Stimulated activated naive CD8-positive, alpha-beta T cell treated with anti-CD3 and anti-CD28 coated beads, Interleukin-15, Interleukin-2, amounts not matched to agents 100 U/mL and 50 U/mL, for 24 hours (primary cell): ENCODE measurements at places on chromosomes 3 and 15.

DNA sequence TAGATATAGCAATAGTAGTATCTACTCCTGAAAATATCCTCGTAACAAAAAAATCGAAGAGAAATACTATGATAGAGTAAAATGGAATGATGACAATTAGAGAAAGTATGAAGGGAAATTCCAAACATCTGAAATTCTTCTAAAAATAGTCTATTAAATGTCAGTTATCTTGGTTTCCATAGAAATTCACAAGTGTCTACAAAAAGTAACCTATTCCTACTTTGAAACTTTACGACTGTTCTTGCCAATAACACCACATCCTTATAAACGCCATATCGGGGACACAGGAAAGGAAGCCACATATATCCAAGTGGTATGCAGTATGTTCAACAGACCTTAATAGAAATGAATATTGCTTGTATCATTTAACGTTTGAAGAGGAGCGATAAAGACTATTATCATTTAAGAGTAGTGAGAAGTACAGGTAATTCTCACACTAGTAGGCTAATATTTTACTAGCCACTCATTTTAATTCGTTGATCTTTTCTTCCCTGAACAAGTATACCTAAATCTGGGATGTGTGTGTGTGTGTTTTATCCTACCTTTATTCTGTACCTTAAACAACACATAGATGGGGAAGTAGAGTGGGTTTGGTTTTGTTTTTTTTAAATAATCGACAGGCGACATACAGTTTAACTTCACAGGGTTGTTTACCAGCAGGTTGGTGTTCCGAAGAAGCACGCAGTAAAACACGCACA is 1.2 kb downstream of the GPR176 start:
- DNase-seq, result no peak

DNA sequence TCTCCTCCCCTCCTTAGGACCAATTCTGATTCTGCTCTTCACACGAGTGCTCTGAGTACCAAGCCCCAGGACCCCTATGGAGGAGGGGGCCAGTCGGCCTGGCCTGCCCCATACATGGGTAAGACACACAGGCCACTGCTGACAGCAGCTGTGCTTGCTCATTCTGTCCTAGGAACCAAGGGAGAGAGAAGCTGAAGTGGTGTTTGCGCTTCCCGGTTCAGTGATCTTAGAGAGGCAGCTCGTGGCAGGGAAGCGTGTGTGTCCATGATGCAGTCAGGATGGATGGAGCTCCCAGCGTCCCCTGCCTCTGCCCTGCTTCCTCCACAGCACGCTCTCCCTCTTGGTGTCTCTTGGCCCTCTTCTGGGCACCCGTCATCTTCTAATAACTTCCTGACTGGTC is 77.6 kb downstream of the CRTC3 start:
- DNase-seq, result no peak

GRCh38 chr3:66396161-66396760 is 104.6 kb downstream of the LRIG1 start:
- DNase-seq, result no peak

GRCh38 chr15:99566157-99566897 is 543 bp downstream of the MEF2A start:
- DNase-seq, result peak; percentile 47

GRCh38 chr15:52803467-52804306 is 13.6 kb upstream of the ONECUT1 start:
- DNase-seq, result no peak

DNA sequence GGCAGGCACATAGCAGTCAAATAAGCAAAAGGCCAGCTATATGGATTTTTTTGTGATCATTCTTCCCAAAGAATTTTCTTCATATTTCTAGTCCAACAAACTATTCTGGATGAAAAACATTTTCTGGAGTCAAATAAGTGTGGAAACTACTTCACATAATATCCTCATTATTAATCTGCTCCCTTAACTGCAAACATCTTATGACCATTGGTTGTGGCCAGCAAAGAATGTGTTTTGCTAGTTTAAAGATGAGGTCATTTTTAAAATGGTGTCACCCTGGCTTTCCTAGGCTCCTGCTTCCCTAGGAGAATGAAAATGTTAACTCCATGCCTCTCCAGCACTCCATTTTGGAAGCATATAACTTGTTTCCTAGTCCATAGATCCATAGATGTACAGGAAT is 118.8 kb downstream of the SST start:
- DNase-seq, result no peak

- peak; percentile 57 for DNase-seq
Observed at GRCh38 chr15:93035953-93036810, 52.8 kb downstream of the RGMA start.

GRCh38 chr3:52262447-52262846 is 16.0 kb downstream of the WDR82 start:
- no peak for DNase-seq

- no peak for DNase-seq
Observed at GRCh38 chr3:138943724-138944653, 2.9 kb downstream of the FOXL2 start.

DNA sequence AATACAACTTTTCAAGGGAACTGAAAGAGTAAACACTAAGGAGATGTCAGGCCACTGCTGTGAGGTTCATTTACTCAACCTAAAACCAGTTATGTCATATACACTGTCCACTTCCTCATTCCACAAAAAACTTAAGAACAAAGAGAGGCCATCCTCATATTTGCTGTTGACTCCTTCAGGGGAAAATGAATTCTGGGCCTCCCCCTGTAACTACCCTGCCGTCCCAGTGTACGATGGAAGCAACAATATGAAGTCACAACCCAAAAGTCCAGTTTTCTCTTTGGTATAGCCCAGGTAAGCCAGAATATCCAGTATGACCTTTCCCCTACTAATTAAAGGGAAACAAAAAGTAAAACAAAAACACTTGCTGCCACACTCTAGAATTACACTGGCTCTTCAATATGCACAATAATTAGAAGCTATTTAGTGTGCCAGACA is 16.2 kb downstream of the CEP152 start:
- DNase-seq, result no peak

DNA sequence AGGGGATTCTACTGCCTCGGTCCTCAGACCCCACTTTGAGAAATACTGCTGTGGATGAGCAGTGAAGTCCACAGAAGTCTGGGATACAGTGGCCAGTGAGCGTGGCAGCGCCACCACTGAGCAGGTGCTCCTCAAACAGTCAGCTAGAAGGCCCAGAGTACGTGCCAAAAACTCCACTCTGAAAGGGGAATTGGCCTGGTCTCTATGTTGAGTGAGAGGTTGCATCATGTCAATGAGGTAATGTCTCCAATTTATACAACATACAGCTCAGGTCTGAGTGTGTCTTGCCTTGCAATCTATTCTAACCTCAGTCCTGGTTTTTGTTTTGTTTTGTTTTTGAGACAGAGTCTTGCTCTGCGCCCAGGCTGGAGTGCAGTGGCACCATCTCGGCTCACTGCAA is 53.3 kb upstream of the ETV5 start:
- no peak for DNase-seq

DNA sequence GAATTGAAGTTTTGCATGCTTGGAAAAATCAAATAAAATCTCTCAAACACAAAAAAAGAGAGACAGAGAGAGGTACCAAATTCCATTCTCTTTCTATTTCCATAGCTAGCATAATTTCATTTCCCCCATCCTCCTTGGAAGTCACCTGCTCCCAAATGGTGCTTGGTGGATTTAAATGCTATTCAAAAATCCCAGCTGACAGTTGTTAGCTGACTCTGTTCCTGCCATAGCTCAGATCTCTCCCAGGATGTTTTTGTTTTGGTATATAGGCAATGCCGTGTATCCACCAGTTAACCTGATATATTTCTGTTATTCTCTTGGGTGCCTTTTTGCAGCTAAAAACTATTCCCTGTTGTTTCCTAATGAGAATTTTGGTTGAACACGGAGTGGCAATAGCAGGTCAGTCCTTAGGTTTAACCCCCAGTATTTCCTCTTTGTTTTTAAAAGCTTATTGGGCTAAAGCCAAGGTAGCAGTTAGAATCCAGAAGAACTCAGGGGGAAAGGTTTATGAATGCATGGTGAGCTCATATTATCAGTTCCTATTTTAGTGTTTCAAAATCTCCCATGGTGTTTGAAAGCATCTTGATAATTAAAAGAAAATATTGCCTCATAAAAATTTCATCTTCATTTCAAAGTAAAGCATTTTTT is 240.0 kb upstream of the GBE1 start:
- no peak for DNase-seq

DNA sequence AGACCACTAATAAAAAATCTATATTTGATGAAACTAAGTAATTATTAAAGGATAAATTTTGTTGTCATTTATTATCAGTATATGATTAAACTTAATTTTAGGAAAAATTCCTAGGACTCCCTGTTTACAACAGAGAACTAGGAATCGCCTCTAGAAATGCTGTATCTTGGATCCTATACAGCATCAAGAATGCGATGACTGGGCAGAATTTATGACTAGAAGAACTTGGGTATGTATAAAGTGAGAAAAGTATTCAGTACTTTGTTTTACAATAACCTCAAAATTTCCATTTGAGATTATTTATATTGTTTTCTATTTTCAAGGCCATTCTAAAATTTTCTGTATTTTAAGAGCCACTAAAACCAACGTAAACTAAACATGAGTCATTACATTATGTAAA is 82.3 kb upstream of the AGTR1 start:
- no peak for DNase-seq
